ENCODE measurements at places on chromosomes 6 and 20.

GRCh38 chr6:113701552-113702254 lies 155.4 kb upstream of the MARCKS start:
- no peak for DNase-seq

- DNase-seq, result no peak
Observed at GRCh38 chr20:9353916-9354276, 160.5 kb upstream of the LAMP5 start.

- DNase-seq, result no peak
Observed at GRCh38 chr20:38369389-38369788, 23.1 kb downstream of the LBP start.

DNA sequence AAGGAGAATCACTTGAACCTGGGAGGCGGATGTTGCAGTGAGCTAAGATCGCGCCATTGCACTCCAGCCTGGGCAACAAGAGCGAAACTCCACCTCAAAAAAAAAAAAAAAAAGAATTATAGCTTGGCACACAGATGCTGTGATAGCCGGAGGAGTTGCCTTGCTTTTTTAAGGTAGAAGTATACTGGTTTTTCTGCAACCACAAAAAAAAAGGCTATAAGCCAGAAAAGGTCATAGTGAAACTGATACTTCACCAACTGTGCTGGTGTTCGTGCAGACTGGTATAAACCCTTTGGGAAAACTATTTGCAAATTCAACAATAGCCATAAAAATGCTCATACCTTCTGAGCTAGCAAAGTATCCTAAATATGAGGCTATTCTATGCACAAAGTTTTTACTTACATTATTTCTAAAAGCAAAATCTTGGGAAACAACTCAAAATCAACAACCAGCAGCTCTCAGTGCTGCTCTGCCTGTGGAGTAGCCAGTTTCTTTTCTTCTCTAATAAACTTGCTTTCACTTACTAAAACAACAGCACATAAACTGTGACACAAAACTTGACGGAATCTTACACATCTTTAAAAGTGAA lies 44.0 kb downstream of the B4GALT5 start:
- DNase-seq, result no peak

DNA sequence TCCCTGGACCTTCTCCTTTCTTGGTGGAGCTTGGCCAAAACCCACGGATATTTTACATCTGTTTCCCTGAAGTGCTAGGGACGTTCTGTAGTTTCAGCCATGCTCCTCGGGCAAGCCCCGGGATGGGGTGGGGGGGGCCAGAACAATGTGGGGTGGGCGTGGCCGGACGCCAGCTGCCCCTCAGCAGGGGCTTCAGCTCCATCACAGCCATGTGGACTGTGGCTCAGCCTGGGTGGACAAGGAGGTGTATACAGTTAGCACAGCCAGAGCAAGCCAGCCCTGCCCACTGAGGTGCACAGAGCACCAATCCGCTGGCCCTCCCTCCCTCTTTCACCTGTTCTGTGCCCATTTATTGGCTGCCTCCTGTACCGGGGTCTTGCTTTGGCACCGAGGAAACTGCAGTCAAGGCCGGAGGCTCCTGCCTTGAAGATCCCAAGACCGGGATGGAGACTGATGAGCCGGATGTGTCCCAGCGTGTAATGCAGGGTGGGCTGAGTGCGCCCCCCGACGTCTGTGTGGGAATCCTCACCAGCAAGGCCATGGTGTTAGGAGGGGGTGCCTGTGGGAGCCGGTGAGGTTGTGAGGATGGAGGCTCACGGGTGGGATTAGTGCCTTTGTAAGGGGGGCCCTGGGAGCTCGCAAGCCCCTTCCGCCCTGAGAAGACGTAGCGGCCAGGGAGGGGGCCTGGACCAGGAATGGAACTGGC lies 28.0 kb downstream of the FRMD1 start:
- DNase-seq, result no peak

DNA sequence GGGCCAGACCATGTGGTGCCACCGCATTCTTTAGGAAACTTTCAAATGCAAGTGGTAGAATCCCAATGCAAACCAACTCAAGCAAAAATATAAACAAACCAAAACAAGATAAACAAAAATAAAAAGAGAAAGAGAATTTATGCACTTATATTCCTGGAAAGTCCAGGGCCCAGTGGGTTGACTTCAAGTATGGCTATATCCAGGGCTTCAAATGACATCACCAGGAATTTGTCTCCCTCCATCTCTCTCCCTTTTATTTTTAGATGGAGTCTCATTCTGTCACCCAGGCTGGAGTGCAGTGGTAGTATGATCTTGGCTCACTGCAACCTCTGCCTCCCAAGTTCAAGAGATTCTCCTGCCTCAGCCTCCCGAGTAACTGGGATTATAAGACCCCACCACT lies 56.1 kb upstream of the PNRC1 start:
- DNase-seq, result no peak

DNA sequence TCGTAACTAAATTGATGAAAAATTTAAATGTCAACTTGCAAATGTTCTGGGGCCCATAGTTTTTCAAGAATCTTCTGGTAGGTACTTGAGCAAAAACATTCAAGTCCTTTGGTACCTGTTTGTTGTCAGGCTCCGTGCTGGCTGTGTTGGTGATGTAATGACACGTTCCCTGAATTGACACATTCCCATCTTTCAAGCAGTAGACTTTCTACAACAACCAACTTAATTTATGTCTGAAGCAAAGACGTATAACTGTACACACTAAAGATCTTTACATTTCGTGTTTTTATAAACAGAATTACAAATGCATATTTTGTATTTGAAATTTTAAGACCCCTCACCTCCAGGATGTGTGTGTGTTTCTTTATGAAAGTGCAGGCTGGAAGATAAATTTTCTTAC lies 49.5 kb downstream of the NCOA3 start:
- DNase-seq, result no peak

GRCh38 chr20:17497821-17498580 lies 33.2 kb downstream of the BFSP1 start:
- DNase-seq, result peak; percentile 54

GRCh38 chr20:14223806-14224205 lies 113.6 kb downstream of the FLRT3 start:
- no peak for DNase-seq

GRCh38 chr20:3164763-3165410 lies 5.2 kb upstream of the FASTKD5 start:
- peak; percentile 73 for DNase-seq

- DNase-seq, result no peak
Observed at GRCh38 chr6:25312703-25313102, 33.5 kb downstream of the CARMIL1 start.

- DNase-seq, result no peak
Observed at GRCh38 chr6:47773005-47773404, 8.8 kb upstream of the OPN5 start.

DNA sequence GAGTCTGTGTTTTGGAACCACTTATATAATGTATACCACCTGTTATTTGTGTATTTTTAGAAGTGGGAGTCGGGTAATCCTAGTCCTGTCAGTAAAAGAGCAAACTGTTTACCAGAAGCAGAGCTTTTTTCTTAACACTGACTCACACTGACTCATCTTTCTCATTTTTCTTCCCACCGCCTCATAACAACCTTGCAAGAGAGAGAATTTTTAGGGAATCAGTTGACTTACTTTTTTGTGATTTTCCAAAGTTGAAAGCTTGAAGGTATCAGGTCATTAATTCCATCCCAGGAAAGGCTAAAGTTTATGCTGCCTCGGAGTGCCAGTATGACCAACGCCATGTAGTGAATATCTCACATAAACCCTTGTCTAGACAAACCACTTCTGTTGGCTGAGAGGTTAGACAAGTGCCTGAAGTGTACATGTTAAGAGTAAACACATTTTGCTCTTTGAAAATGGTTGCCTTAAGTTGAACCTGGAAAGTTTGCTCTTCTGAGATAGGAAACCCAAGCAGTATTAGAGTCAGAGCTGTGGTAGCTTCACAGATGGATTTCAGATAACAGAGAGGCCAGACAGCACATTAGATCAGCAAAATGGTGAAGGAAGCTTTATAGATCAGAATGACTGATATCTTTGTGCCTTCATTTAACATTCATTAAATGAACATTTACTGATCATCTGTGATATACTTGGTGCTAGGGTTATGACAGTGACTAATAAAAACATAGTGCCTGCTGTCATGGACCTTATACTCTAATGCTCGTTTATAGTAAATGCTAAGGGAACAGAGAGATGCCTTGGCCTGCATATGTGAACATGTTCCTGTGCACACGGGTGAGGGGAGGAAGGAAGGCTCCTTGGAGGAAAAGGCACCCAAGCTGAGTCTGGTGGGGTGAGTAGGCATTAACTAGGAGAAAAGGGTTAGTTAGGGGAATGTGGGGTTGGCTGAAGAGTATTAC lies 29.1 kb upstream of the PKIG start:
- DNase-seq, result peak; percentile 52

GRCh38 chr6:152957796-152958195 lies 25.0 kb downstream of the FBXO5 start:
- no peak for DNase-seq

- no peak for DNase-seq
Observed at GRCh38 chr6:129280749-129281148, 397.8 kb downstream of the LAMA2 start.

- DNase-seq, result no peak
Observed at GRCh38 chr6:99607416-99608036, 893 bp downstream of the PRDM13 start.

DNA sequence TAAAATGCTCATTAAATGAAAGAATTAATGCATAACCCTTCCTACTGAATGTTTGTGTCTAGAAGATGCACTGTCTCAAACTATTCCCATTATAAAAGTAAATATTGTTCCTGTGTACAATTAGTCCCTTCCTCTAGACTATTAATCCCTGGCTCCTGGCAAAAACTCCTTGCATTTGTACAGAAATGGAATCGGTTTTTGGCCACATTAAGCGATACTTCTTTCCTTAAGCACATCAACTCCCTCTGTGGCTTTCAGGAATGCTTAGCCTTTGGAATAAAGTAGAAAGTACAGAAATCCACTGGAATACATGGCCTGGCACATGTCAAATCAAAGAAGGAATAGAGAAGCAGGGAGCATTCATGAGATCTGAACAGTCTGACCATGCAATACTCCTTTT lies 179.8 kb downstream of the GMPR start:
- no peak for DNase-seq

DNA sequence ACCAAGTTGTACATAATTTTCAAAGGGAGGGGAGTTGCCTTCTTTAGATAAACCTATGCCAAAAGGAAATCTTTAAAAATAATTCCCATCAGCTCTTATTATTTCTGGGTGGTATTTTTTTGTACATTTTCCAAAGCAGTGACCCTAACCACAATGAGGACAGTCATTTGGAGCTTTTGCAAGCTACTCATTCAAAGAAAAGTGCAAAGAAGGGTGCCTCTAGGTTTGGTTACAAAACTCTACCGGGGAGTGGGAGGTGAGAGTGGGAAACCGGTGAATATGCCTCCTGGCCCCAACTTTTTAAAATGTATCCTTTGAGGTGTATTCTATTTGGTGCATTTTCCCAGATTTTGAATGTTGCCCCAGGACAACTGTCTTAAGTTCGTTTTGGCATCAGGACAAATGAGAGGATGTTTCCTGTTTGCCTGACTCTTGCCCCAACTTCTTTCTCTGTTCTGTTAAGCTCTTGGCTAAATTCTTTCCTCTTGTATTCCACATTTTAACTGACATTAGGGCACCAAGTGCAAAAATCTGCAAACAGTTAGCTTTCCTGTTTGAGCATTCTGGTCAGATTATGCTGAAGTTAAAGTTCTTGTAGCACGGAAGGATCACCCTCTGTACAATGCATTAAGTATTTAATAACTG lies 78.9 kb downstream of the SLX4IP start:
- no peak for DNase-seq

GRCh38 chr6:142857796-142858555 lies 87.0 kb downstream of the HIVEP2 start:
- DNase-seq, result no peak

- DNase-seq, result peak; percentile 11
Observed at GRCh38 chr6:6007366-6008088, 802 bp upstream of the NRN1 start.

DNA sequence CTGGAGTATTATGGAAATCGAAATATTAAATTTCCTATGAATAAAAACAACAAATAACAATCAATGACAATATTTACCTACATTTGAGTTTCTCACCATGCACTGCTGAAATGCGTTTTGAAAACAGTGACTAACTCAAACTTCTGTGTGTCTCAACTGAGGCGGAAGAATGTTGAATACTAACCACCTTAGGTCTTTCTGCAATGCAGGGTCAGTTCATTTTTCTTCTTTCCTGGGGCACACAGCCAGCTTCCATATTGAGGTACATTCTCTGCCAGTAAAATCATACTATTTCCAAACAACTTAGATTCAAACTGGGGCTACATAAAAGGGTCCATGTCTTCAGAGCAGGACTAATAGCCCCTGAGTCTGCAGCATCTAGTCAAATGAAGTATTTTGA lies 310.1 kb downstream of the UTRN start:
- no peak for DNase-seq

GRCh38 chr6:94859924-94860323 lies 717.4 kb upstream of the MANEA start:
- no peak for DNase-seq

DNA sequence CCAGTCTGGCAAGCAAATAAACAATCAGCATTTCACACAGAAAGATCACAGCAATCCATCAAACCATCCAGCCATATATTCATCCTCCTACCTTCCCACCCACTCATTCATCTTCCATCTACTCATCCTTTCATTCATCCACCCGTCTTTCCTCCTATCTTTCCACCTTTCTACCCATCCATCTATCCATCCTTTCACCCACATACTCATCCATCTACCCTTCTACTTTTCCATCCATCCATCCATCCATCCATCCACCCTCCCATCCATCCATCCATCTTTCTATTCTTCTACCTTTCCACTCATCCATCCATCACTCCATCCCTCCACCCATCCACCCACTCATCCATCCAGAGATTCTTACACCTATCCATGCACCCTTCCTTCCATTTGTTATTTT lies 49.3 kb downstream of the KIAA0319 start:
- no peak for DNase-seq

DNA sequence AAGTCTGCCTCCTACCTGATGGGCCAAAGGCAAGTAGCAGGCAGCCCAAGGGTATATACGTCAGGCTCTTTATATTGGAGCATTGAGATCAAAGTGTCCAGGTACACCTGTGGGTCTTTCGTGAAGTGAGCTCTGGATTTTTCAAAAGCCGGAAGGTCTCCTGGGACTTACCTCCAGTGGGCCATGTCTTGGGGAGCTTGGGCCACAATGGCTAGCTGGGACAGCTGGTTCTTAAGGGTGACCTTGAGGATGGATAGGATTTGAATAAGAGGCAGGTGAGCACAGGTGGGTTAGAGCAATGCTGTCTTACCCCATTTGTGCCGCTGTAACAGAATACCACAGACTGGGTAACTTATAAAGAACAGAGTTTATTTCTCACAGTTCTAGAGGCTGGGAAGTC lies 153.4 kb downstream of the CDC5L start:
- DNase-seq, result no peak

GRCh38 chr6:168031411-168031971 lies 34.0 kb downstream of the KIF25 start:
- DNase-seq, result no peak

GRCh38 chr20:237929-238328 lies 10.9 kb downstream of the DEFB129 start:
- DNase-seq, result no peak

GRCh38 chr6:154428897-154429296 lies 72.3 kb upstream of the IPCEF1 start:
- DNase-seq, result no peak

Data from NCI-H510A (cell line).